Stimulated activated CD4-positive, alpha-beta T cell treated with anti-CD3 and anti-CD28 coated beads, TNF-alpha, amount 100 ng/mL, for 48 hours (primary cell): ENCODE measurements at places on chromosomes 13 and 19.

- DNase-seq: no peak
Observed at GRCh38 chr13:39612023-39612637, 9.1 kb upstream of the LHFPL6 start.

DNA sequence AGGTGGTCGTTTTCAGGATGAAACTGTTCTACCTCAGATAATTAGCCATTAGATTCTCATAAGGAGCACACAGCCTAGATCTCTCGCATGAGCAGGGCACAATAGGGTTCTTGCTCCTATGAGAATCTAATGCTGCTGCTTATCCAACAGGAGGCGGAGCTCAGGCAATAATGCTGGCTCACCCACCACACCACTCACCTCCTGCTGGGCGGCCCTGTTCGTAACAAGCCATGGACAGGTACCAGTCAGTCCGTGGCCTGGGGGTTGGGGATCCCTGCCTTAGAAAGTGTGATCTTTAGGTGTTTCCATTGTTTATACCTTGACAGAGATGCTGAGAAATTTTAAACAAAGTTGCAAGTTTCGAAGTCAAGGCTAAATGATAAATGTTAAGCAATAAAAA is 344.6 kb upstream of the HTR2A start:
- DNase-seq: no peak

GRCh38 chr19:46713781-46714443 is 3.0 kb downstream of the PRKD2 start:
- peak; percentile 56 for DNase-seq

DNA sequence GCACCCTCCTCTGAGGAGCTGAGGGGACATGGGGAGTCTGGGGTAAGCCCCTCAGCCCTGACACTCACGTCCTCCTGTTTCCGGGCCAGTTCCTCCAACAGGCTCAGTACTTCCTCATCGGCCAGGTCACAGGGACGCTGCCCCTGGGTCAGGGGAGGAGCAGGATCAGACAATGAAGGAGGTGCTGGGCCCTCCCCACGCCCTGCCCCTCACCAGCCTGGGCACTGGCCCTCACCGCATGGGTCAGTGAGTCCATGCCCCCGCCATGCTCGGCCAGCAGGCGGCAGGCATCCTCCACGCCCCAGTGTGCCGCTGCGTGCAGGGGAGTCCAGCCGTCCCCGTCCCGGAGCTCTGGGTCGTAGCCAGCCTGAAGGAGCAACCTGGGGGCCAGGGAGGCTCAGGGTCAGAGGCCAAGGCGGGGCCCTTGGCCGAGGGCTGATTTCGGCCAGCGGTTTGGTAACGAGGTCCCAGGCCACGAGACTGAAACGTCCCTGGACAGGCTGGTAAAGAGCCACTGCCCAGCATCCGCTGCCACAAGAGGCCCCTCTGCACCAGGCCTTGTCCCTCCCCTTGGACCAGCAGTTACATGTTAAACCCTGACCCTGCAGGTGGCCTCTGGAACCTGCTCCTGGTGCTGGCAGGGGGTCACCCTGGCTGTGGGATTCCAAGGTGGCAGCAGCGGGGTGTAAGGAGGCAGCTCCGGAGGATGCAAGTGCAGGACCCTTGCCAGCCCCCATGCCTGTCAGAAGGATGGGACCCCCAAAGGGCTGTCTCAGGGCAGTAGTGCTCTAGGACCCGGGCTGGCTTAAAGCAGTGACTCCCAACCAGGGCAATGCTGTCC is 18.5 kb downstream of the PPP1R12C start:
- DNase-seq: no peak

GRCh38 chr13:33186861-33187291 is 98.7 kb downstream of the STARD13 start:
- no peak for DNase-seq

GRCh38 chr13:80881495-80881894 is 540.6 kb upstream of the SPRY2 start:
- DNase-seq: no peak

DNA sequence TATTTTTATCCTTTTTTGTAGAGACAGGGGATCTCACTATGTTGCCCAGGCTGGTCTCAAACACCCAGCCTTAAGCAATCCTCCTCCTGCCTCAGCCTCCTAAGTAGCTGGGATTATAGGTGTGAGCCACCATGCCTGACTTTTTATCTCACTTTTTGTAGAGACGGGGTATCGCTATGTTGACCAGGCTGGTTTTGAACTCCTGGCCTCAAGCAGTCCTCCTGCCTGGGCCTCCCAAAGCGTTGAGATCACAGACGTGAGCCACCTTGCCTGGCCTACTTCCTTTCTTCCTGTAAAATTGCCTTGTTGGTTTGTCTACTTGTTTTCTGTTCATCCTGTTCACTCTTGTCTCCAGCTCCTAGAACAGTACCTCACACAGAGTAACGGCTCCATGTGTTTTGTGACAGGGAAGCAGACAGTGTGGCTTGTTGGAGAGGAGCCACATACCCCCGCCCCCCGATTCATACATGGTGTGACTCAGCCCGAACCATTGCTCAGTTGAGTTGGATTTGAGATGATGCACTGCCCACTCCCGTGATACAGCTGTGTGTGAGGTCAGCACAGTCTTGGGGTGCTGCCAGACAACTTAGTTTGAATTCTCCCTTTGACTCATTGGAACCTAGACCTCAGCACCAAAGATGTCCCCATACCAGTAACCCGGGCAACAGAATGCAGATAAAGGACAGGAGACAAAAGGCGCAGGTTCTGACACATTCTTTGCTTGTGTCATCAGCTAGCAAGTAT is 34.2 kb downstream of the GPR42 start:
- peak; percentile 58 for DNase-seq

- DNase-seq: no peak
Observed at GRCh38 chr13:100195568-100195967, 106.7 kb downstream of the PCCA start.

DNA sequence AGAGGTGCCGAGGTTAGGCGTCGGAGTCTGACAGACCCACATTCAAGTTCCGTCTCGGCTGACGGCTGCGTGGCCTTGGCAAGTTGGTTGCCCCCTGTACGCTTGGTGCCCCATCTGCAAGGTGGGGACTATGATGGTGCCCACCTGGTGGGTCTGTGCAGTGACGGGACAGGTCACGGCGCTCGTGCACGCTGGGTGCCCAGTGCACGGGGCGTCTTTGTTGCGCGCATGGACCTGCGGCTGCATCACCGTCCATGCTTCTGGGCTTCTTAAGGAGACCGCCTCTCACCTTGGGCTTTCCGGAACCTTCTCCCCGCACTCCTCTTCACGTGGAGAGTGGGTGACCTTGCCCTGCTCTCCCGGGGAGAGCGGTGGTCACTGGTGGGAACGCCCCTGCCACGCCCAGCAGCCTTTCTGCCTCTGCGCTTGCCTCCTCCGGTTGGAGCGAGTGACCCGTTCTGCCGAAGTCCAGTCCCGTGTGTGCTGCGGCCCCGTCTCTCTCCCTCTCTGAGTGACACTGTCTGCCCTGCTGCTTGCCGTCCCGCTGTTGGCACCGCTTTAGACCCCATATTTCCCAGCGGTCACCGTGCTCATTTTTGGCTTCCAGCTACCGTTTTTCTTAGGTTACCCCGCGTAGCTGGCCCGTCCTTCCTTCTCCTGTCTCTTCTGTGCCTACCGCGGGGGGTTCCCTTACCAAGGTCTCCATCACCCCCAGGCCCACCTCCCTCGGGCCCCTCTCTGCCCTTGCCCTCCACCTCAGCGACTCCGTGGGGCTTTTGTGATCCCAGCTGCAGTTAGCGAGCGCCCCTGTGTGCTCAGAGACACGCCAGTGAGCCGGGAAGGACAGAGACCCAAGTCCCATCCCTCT is 6.4 kb downstream of the ATP11A start:
- no peak for DNase-seq

- no peak for DNase-seq
Observed at GRCh38 chr13:36847606-36848005, 28.6 kb downstream of the RFXAP start.

DNA sequence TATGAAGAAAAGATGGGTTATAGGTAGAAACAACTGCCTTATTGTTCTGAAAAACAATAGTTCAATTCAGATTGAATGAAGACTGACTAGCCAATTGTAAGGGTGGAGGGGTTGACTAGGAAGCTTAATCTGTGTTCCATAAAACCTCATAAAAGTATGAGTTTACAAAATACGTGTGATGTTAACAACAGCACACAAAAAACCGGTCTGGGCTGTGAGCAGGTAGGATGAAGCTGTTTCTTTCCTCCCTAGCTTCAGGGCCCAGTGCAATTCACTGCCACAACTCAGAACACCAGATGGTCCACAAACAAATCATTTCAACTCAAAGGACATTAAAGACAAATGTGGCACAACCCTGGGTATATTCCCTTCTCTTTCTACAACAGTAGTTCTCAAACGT is 3.2 kb downstream of the OXGR1 start:
- no peak for DNase-seq

DNA sequence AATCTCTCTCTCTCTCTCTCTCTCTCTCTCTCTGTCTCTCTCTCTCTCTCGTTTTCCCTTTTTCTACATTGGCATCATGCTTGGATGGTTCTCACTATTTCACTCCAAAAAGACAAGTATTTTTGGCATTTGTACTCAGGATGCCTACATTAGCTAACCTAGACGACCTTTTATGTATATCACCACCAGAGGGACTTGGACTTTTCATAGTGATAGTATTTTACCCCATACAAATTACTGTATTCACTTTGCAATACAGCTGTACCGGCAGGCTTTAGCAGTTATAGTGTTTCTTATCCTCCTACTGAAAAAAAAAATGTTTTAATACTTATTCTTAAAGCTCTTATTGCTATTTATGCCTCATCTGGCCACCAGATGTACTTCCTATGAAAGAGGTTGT is 687.2 kb upstream of the KLHL1 start:
- DNase-seq: no peak

DNA sequence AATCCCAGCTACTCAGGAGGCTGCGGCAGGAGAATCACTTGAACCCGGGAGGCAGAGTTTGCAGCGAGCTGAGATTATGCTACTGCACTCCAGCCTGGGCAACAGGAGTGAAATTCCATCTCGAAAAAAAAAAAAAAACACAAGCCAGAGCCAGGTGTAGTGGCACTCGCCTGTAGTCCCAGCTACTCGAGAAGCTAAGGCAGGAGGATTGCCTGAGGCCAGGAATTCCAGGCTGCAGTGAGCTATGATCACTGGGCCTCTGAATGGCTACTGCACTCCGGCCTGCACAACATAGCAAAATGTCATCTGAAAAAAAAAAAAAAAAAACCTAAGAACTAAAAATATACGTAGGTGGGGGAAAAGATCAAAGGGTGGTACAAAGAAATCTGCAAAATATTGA is 19.4 kb downstream of the EPS15L1 start:
- DNase-seq: no peak

- peak; percentile 72 for DNase-seq
Observed at GRCh38 chr13:78603240-78603957, at the start of gene POU4F1. Gene POU4F1 (minus strand): TSS chr13:78603552. CDS start chr13:78603326, 226 bp downstream.

DNA sequence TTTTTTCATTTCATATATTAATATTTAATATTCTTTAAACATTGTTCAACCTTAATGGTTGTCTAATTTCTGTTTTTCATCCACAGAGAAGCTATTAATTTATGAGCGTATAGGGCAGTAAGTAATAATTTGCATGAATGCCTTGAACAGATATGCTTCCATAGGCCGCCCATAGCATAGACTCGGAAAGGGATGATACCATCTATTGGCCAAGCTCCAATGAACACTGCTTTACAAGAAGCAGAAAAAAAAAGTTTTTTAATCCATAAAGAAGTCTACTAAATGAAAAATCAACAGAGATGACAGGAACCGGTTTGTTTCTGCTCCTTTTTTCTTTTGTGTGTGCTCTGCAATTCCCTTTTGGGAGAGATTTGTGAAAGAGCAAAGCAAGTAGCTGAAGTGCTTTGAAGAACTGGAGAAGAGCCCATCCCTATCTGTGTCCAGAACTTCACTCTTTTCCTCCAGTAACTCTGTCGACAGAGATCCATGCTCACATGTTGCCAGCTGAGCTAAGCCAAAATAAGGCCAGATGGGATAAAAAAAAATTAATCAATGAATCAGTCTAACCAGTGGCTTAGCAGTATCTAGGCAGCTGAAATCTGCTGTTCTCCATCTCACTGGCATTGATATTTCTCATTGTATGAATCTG is 215.9 kb upstream of the SOX21 start:
- DNase-seq: no peak

GRCh38 chr13:106496072-106496997 is 39.1 kb downstream of the EFNB2 start:
- no peak for DNase-seq

- DNase-seq: no peak
Observed at GRCh38 chr13:40017662-40018262, 362.3 kb downstream of the COG6 start.

DNA sequence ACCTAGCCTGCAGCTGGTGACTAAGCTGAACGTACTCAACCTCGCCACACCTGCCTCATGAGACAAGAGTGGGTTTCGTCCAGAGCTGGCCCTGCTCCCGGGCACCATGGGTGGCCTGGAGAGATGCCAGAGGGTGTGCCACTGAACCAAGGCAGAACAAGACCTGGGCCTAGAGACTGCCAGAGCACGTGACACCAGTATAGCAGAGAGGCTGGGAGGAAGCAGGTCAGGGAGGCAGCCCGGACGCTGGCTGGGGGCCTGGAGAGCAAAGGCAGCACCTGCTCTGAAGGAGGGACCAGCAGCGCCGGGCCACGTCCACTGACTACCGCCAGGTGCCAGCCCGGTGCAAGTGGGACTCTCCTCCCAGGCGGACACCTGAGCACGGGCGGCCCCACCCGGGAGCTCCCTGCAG is 7.3 kb upstream of the C13orf46 start:
- no peak for DNase-seq

DNA sequence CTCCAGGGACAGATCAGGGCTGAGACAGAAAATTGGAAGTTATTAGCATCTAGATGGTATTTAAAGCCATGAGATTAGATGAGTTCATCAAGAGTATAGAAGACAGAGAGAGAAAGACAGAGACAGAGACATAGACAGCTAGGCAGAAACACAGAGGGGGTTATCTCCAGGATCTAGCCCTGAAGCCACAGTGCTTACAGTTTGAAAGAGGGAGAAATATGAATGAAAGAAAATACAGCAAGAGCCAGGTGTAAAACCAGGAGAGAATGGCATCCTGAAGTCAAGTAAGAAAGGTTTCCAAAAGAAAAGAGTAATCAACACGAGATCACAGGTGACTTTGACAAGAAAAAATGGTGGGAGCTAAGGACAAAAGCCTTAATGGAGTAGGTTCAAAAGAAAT is 111.2 kb downstream of the TBC1D4 start:
- no peak for DNase-seq

DNA sequence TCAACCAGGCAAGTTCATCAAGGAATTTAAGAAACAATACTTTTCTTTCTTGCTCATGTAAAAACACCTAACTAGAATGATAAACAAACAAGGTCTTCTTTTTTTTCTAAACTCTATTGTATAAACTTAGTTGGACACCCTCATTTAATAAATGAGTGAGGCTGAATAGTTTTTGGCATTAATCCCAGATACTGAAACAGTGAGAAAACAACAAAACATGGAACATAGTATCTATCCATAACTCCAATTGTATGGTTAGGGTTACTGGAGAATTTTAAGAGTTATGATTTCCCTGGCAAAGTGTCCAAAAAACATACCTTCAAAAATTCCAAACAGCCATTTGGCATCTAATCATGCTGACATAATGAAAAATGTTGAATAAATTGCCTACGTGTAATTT is 5.8 kb upstream of the POMP start:
- no peak for DNase-seq

- DNase-seq: no peak
Observed at GRCh38 chr19:23315286-23315685, 65.1 kb upstream of the ZNF724 start.
